Activated naive CD8-positive, alpha-beta T cell treated with anti-CD3 and anti-CD28 coated beads for 36 hours (primary cell): ENCODE measurements at places on chromosomes 5 and 9. TPM values are rescaled to one million over a fixed set of nuclear protein-coding genes. Genes with fewer than 3 reads are reported as not detected.

TAF11L6 gene
- not detected for total RNA-seq

TSLP gene
- total RNA-seq: 1.1 TPM

TRIM36 gene
- total RNA-seq: 0.19 TPM

BTNL3 gene
- not detected for total RNA-seq

PDE8B gene
- 0.16 TPM for total RNA-seq

GRM6 gene
- total RNA-seq: not detected

CDHR2 gene
- total RNA-seq: 0.44 TPM

PLPP7 gene
- total RNA-seq: 0.42 TPM

RORB gene
- 0.04 TPM for total RNA-seq

C7 gene
- not detected for total RNA-seq

SURF6 gene
- total RNA-seq: 33.0 TPM

IRX2 gene
- not detected for total RNA-seq

NRG2 gene
- 0.10 TPM for total RNA-seq

- no peak for DNase-seq
Measured at GRCh38 chr9:126149661-126150060, 177.0 kb upstream of the MVB12B start.

- no peak for DNase-seq
Measured at GRCh38 chr9:5384436-5384835, 44.8 kb upstream of the RLN1 start.

- no peak for DNase-seq
Measured at GRCh38 chr5:122352331-122352730, 40.3 kb downstream of the SNCAIP start.

GRCh38 chr5:38443390-38443789 is 113.1 kb downstream of the LIFR start:
- no peak for DNase-seq

GRCh38 chr9:89731262-89732182 is 126.7 kb downstream of the GADD45G start:
- DNase-seq: no peak

- no peak for DNase-seq
Measured at GRCh38 chr5:33631786-33632185, 191.0 kb downstream of the TARS1 start.

- no peak for DNase-seq
Measured at GRCh38 chr5:178081571-178082243, 31.6 kb upstream of the N4BP3 start.

DNA sequence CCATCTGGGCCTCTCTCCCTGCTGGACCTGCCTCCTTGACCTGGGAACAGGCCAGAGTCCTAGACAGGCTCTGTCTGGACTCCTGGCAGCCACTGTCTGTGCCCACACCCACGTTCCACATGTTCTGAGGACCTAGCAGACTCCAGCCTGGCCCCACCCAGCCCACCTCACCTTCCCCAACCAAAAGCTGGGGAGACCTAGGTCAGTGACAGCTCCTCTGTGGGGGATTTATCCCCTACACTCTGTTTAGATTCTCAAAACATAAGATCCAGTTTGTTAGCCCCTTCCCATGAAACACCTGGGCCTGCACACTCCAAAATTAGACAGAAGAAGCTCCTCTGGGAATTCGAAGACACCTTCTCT is 59.8 kb upstream of the ADAMTS2 start:
- no peak for DNase-seq

DNA sequence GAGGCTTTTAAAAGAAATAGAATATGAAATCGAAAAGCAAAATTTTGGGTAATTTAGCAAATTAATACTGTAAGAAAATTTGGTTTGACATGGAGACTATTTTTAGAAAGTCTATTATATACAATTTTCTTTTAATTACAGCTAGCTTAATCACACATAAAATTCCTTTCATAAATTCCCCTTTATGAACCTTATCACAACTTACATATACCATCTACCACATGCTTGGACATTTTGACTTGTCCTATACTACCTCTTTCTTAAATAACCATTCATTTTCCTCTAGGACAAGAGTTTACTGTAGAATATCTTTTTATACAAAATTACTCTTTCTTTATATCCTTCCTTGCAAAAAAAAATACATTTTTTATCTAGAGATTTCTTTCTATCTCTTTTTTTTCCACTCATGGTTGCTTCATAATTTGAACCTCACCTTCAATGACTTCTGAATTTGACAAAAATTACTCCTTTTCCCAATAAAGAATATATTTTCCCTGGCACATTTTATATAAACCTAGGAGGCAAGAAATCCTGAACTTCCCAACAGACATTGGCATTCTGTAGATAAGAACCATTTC is 34.0 kb upstream of the SYK start:
- DNase-seq: no peak

DNA sequence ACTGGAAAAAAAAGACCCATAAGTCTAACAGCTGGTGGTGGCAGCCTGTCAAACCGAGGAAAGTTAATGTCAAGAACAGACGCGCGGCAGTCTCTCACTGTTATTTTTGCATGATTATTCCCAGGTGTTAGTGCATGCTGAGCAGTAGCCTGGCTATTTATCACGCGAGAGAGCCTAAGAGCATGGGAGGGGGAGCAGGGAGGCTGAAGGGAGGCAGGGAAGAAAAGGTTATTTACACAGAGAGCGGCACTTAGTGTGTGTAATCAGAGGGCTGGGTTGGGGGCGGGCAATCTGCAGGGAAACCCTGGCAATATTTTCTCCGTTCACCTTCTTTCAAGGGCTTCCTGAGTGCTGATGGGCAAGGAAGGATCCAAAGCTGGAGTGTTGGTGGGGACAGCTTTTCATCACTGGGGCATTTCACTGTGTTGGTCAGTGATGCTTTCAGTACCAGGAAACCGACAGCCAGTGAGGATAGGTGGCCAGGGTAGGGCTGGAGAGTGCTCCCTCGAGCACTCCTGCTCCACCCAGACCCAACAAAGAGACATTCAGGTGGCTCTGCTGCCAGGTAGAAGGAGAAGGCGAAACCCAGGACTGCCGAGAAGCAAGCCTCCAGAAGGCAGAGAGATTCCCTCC is 39.6 kb downstream of the ZNF608 start:
- DNase-seq: no peak

- DNase-seq: peak; percentile 10
Measured at GRCh38 chr9:91954841-91955471, 4.9 kb upstream of the ROR2 start.

- no peak for DNase-seq
Measured at GRCh38 chr9:135336722-135337527, 142.7 kb upstream of the PPP1R26 start.

GRCh38 chr5:89722538-89722937 is 687.0 kb downstream of the CETN3 start:
- DNase-seq: no peak

- DNase-seq: no peak
Measured at GRCh38 chr9:109382182-109382581, 61.3 kb upstream of the EPB41L4B start.

- peak; percentile 15 for DNase-seq
Measured at GRCh38 chr5:77210091-77210963, at the start of gene PDE8B. Gene PDE8B (plus strand): TSS chr5:77210680. CDS start chr5:77210926, 246 bp downstream.

DNA sequence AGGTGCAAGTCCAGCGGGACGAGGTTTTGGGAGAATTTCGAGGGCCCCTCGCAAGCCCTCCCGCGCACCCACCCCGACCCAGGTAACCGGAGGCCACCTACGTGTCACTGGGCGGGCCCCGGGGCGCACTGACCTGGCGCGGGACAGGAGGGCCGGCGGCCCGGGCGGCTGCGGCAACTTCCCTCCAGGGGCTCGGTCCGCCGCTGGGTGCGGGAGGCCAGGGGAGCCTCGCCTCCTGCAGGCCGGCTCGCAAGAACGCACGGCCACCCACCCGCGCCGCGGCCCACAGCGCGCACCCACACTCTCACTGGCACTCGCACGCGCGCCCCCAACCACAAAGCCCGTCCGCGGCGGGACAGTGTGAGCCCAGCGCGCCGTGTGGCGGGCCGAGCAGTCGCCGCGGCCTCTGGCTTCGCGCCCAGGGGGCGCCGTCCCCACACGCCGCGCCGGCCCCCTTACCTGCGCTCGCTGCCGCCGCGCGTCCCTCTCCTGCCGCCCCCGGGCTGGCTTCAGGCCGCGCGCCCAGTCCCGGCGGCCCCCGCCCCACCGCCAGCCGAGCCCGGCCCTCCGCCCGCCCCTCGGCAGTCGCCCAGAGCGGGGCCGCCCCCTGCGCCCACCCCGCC is 451 bp downstream of the LPAR1 start:
- DNase-seq: peak; percentile 2

DNA sequence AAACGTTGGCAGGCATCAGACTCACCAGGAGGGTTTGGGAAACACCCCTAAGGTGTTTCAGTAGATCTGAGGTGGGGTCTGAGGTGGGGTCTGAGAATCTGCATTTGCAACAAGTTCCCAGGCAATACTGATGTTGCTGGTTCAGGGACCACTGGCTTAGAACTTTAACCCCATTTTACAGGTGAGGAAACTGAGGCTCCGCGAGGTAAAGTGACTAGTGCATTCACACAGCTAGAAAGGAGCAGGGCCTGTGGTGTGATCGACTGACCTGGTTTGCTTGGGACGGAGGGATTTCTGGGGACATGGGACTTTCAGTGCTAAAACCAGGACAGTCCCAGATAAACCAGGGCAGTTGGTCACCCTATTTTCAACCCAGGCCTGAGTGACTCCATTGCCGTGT is 81.4 kb upstream of the ZNF618 start:
- DNase-seq: no peak

GRCh38 chr5:68562308-68562707 is 346.8 kb downstream of the PIK3R1 start:
- DNase-seq: no peak

DNA sequence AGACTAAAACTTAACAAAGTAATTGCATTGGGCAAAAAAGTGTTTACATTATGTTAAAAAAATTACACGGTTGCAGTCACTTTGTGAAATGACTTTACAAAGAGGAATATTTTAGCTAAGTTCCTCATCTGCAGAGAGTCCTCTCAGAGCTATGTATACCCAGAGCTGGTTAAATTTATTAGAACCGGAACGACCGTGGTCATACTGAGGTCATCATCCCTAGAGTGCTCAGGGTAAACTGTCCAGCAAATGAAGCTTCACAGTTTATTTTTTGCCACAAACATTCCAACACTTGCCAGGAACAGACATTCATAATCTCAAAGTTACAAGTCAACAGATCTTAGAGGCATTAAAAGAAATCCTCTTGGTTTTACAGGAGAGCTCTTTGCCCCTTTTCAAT is 897 bp downstream of the ROPN1L start:
- DNase-seq: no peak

DNA sequence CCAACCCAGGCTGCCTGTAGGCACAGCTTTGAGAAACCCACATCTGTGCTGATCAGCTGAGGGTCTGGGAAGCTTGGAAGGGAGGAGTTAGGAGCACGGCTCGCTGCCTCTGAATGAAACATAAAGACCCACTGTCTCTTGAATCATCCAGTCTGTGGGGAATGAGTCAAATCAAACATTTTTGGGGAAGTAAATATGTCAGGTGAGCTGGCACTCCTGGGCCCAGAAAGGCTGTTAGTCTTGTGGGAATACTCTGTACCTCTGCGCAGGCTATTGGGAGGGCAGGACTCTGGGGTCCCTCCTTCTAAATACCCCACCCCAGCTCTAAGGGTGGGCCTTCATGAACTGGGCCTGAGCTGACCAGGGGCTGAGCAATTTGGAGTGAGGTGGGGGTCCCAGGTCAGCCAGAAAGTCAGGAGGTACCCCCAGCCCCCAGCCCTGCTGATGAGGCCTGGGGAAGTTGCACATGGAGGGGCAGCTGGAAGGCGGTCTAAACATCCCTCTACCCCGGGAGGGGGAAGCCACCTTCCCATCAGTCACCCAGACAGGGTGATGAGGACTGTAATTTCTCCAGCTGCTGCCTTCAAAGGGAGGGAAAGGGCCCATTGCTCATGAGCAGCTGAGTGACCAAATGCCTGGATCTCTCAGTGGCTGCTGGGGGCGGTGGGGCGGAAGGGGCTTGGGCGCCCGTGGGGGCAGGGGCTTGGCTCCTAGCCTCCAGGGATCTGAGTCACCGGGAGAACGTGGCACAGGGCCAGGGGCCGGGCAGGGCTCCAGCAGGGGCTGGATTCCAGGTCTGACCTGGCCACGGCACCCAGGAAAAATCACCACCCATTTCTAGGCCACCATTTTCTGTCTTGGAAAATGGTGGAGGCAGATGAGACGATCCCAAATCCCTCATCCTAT is 10.8 kb downstream of the FIBCD1 start:
- no peak for DNase-seq

DNA sequence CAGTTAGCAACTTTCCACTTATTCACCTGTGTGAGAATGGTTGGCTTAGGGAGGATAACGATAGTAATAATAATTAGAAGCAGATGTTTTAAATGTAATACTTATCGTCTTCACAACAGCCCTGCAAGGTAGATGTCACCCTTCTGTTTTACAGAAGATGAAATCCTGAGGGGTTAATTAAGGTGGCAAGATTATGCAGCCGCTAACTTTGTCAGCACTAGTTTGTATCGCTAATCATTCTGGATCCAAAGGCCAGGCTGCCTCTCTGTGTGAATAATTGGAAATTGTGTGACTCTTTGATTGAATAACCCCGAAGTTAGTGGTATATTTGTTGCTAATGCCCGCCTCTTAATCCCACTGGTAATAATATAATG is 635 bp downstream of the IFT74 start:
- DNase-seq: no peak

DNA sequence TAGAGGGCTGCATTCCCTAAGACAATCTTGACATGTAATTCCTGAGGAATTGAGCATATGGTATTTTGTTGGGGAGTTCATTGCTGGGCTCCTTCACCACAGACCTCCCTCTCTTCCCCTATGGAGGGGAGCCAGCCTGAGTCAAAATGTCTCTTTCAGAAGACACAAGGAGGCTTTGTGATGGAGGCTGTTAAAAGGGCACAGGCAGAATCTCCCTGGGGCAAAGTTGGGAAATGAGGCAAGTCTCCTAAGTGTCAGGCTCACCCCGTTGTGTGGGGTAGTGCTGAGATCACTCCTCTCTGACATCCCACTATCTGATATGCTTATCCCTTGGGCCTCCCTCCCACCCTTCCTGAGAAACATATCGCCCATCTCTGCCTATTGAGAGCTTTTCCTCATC is 30.6 kb downstream of the GFRA3 start:
- DNase-seq: no peak

GRCh38 chr9:5633243-5633642 is 4.3 kb downstream of the RIC1 start:
- DNase-seq: no peak

DNA sequence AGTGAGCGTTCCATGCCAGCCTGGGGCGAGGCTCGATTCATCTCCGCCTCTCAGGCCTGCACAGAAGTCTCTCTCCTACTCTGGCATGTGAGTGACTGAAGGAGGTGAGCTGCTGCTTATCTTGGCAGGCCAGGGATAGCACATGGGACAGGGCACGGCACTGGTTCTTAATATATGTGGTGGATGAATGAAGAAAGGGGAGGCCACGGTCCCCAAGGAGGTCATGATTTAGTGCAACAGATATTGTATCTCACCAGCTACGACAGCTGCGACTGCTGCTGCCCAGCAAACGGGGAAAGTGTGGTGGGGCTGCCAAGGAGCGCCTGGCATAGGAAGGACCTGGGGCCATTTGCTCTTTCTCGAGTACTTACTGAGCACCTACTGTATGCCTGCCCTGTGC is 19.3 kb upstream of the MAPK9 start:
- no peak for DNase-seq

GRCh38 chr5:34728236-34728635 is 72.1 kb downstream of the RAI14 start:
- DNase-seq: no peak

- no peak for DNase-seq
Measured at GRCh38 chr5:176822041-176822792, 11.9 kb downstream of the UNC5A start.

GRCh38 chr9:92253656-92254055 is 39.8 kb downstream of the IARS1 start:
- DNase-seq: no peak
